ENCODE measurements at places on chromosomes 4 and X.

GRCh38 chr4:26993967-26994366, 133.3 kb downstream of the STIM2 start:
- no peak for DNase-seq

DNA sequence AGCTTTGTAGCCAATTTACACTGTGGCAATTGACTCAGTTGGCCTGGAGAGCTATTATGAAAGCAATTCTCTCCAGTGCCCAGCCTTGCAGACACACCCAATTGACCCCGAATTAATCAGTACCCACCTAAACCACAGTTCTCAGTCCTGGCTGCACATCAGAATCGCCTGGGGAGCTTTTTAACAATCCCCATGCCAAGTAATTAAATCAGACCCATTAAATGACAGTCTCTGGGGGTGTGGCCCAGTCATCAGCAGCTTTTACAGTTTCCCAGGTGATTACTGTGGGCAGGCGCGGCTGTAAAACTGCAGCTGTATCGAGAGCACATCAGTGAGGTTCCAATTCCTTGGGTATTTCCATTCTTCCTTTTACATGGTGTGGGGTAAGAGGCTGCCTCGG, 460.9 kb upstream of the FAT1 start:
- DNase-seq: no peak

DNA sequence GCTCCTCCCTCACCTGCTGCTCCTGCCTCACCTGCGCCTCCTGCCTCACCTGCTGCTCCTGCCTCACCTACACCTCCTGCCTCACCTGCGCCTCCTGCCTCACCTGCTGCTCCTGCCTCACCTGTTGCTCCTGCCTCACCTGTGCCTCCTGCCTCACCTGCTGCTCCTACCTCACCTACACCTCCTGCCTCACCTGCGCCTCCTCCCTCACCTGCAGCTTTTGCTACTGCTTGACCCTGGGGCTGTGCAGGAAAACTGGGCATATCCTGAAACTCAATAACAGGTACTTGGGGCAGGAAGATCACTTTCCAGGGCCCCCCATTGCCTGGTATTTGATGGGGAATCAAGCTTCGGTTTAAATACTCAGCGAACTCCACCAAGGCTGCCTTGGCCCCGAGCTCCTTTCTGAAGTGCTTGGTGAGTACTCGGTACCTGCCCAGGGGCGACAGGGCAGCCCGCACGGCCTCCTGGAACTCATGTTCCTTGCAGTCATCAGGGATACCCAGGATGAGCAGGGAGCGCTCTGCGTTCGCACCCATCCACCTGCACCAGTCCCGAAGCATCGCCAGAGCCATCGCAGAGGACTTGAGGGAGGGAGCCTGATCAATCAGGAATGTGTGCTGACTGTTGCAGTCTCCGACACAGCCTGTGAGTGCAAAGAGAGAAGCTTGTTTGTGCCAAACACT, 2.7 kb downstream of the PNMA6E start:
- DNase-seq: no peak

- peak; percentile 32 for DNase-seq
Measured at GRCh38 chr4:140296335-140297220, 76.9 kb upstream of the SCOC start.

- no peak for DNase-seq
Measured at GRCh38 chrX:69020316-69020715, 144.9 kb downstream of the PJA1 start.

DNA sequence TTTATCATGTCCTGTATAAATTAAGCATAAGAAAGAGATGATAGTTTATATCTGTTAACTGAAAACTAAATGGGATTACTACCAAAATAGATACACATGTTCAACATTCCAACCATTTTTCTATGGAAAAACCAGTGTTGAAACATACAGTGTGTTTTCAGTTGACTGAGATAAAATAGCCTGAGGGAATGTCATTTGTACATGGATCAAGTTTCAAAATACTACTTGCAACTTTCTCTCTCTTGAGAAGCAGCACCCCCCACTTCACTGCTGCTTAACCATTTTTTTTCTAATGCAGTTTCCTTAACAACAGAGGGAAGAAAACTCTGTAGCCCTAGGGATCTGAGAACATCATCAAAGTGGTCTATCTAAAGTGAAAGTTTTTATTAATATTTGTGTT, 70.8 kb downstream of the NPNT start:
- no peak for DNase-seq

- peak; percentile 35 for DNase-seq
Measured at GRCh38 chr4:1113311-1114009, at the start of gene RNF212. Gene RNF212 (minus strand): TSS chr4:1113564. CDS start chr4:1113464, 100 bp downstream.

- no peak for DNase-seq
Measured at GRCh38 chr4:128686032-128686465, 123.5 kb upstream of the JADE1 start.

- no peak for DNase-seq
Measured at GRCh38 chrX:154091678-154092077, 5.8 kb downstream of the MECP2 start.

- no peak for DNase-seq
Measured at GRCh38 chr4:41358647-41359421, 102.1 kb downstream of the UCHL1 start.

DNA sequence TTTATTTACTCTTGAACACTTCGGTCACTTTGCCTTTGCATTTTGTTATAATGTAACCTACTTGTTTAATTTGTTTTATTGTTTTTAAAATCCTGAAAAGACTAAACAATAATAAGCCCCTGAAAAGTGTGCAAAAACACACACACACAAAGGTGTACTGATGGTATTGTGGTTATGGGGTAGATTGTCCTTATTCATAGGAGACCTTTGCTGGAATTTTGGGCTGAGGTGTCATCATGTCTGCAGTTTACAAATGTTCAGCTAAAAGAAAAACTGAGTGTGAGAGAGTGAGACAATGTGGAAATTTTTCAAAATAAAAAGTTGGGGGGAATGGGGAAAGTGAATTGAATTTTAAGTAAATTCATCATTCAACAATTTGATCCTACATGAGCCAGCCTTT, 174.9 kb downstream of the QDPR start:
- DNase-seq: no peak

- DNase-seq: no peak
Measured at GRCh38 chr4:3677748-3678070, 88.5 kb upstream of the ADRA2C start.

- no peak for DNase-seq
Measured at GRCh38 chrX:136209016-136209738, 42.0 kb downstream of the MAP7D3 start.

- DNase-seq: no peak
Measured at GRCh38 chr4:40769266-40769665, 19.5 kb downstream of the NSUN7 start.

- no peak for DNase-seq
Measured at GRCh38 chr4:159413306-159413943, 310.5 kb downstream of the RAPGEF2 start.

GRCh38 chr4:23337292-23337691, 552.6 kb downstream of the PPARGC1A start:
- DNase-seq: no peak

DNA sequence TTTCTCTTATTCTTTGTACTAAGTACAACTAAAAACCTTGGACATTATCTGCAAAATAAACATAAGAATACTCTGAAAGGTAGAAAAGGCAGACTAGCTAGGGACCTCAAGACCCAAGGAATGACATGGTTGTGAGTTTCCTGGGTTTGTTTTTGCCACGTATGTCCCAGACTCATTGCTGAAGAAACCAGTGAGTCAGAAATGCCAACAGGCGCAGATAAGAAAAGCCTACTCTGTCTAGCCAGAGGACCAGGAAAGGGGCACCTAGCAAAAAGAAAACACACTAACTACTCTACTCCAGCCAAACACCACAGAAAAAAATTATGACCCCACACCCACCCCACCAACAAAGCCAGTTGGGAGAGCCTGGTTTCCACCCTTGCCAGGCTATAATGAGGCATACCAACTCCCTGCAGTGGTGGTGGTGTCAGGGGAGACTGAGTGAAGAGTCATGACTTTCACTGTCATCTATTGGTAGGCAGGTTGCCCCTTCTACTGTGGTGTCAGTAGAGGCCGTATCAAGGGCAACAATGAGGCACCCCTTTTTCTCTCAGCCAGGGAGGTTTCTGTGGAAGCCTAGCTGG, 10.9 kb downstream of the MTMR1 start:
- DNase-seq: no peak

All from frontal cortex (tissue), 4 donors.